ENCODE measurements at places on chromosomes 5 and 9. TPM values are rescaled to one million over a fixed set of nuclear protein-coding genes. Genes with fewer than 3 reads are reported as not detected.

GRCh38 chr5:33719769-33720168, 172.0 kb downstream of the ADAMTS12 start:
- DNase-seq = no peak

GRCh38 chr5:125587631-125588030, 835.6 kb upstream of the GRAMD2B start:
- no peak for DNase-seq

Gene ORM2
- not detected for total RNA-seq

DNA sequence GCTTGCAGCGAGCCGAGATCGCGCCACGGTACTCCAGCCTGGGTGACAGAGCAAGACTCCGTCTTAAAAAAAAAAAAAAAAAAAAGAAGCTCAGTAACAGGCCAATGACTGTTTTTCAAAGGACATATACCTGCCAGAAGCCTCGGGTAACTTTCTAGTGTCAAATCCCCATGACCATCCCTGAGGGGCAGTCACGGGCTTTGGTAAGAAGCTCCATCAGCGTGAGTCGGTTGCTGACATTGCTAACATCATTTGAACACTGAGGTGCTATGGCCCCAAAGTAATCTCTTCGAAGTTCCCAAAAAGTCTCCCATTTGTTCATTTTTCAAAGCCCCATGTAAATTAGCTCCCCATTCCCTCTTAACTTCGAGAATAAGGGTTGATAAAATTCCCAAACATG, 11.6 kb downstream of the NAIP start:
- no peak for DNase-seq

Gene RETREG1
- total RNA-seq = 3.3 TPM

- DNase-seq = no peak
These were observed 367.0 kb upstream of the DAP start for GRCh38 chr5:11128021-11128420.

- no peak for DNase-seq
These were observed 167.9 kb downstream of the DENND1A start for GRCh38 chr9:123761905-123762605.

GRCh38 chr9:36146651-36147050, 10.1 kb downstream of the GLIPR2 start:
- no peak for DNase-seq

Gene TMEM171
- total RNA-seq = 0.42 TPM

GRCh38 chr9:16683326-16683725, 187.1 kb downstream of the BNC2 start:
- no peak for DNase-seq

- DNase-seq = no peak
These were observed 234.9 kb downstream of the SAXO1 start for GRCh38 chr9:18798106-18798505.

- no peak for DNase-seq
These were observed 32.3 kb downstream of the SH3GLB2 start for GRCh38 chr9:128995791-128996190.

Gene ZNF782
- 10.1 TPM for total RNA-seq

Gene PTGER4
- 117 TPM for total RNA-seq

- DNase-seq = no peak
These were observed 120.5 kb downstream of the C5orf15 start for GRCh38 chr5:133847886-133848285.

Gene FAM200C
- total RNA-seq = 0.33 TPM

GRCh38 chr5:122163121-122164069, 34.0 kb downstream of the ZNF474 start:
- no peak for DNase-seq

DNA sequence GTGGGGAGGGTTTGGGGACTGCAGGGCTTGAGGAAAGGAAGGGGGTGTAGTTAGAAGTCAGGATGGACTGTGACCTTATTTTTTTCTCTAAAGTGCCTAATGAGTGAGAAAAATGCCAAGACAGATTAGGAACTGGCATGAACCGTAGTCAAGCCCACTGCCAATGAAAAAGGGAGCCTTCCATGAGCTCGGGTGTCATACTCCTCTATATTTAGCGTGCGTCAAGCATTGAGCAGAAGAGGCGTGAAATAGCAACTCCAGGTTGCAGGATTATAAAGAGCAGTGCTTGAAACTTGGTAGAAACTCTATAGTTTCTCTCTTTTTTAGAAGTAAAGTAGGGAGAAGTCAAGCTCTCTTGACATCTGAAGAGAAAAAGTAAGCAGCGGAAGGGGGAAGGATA, 1.8 kb downstream of the SGCD start:
- no peak for DNase-seq

GRCh38 chr9:109937861-109938453, 158.0 kb downstream of the PALM2AKAP2 start:
- DNase-seq = no peak

Gene F12
- total RNA-seq = 1.7 TPM

- no peak for DNase-seq
These were observed 498.7 kb downstream of the ISL1 start for GRCh38 chr5:51881901-51882300.

DNA sequence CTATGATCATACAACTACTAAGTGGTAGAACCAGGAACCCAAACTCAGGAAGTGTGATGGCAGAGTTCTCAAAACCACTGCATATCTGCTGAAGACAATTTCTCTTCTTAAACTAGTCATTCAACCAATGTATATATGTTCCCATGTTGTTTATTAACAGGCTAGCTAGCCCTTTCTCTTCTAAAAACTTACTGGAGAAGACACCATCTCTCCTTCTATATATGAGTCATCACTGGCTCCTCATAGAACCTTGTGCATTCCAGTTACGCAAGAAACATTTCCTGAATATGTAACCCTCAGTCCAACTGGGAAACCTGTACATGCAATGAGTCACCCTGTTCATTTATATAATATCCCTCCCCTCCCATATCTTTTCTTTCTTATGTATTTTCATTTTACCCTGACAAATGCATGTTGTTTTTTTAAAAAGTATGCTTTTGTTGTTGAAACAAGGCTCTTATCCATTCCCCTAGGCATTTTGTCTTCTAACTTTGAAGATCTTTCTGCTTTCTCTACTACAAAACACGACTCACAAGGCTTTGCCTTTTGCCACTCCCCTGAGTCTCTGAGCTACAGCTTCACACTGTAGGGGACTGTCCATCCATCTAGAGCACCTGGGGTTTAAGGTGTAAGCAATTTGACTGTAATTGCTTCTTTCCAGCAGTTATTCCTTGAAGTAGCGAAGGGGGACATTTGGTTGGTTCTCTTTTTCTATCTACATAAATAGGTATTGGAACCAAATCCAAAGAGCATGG, 119.5 kb downstream of the ANXA1 start:
- no peak for DNase-seq

DNA sequence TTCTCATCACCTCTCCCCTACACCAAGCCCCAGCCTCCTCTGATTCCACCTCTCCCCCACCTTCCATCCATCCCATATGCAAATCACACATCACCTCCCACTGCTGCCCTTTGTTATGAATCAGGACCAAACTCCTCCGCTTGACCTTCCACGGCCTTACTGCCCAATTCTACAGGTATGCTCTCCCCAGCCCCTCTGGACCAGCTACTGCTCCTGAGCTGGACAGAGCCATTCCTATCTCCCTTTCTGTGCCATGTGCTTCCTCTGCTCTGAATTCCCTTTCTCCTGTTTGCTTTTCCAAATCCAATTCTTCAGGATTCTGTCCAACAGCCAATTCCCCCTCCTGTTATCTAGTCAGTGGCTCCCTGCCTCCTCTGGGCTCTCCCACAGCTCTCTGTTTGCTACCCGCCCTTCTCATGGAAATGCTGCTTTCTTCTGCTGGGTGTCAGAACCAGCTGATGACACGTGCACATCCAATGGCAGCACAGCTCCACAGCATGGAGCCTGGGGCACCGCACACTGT, 8.3 kb downstream of the FABP6 start:
- no peak for DNase-seq

DNA sequence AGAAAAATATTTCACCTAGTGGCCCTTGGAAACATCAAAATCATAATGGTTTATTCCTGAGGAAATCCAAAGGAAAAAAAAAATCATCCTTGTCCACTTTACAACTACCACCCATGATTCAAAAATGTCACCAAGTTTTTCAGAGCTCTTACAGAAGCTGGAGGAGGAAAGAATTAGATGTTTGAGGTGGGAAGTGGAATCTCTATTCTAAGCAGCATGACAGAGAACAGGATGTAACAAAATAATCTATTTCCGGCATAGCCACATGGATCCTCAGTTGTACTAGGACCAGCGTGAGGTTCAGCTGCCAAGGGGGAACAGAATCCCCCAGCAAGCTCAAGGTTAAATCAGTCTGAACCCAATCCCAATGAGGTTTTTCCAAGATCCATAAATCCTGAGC, 40.2 kb downstream of the FBXW11 start:
- DNase-seq = no peak

- DNase-seq = no peak
These were observed 228.1 kb downstream of the NFIB start for GRCh38 chr9:14085810-14086209.

DNA sequence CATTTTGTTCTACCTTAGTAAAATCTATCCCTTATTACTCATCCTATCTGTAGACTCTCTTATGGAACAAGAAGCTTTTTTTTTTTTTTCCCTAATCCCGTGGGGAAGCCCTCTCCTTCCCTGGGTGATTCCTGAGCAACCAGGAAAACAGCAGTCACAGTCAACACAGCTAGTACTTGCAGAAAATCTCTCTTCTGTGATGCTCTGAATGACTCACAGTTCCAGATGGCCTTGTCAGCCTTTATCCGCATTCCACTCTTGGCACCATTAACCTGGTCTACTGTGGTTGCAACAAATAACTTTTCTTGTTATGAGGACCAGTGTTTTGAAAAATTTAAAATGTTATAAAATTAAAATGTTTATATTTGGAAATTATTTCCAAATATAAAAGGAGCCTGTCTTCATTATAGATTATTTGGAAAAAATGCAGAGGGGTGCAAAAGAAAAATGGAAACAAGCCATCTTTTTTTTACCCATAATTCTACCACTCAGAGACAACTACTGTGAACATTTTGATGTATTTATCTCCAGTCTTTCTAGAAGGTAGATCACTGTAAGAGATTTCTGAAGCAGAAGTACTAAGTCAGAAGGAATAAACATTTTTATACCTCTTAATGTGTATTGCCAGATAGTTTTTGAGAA, 486.7 kb downstream of the RAB3C start:
- no peak for DNase-seq

Gene PLCXD3
- total RNA-seq = not detected

DNA sequence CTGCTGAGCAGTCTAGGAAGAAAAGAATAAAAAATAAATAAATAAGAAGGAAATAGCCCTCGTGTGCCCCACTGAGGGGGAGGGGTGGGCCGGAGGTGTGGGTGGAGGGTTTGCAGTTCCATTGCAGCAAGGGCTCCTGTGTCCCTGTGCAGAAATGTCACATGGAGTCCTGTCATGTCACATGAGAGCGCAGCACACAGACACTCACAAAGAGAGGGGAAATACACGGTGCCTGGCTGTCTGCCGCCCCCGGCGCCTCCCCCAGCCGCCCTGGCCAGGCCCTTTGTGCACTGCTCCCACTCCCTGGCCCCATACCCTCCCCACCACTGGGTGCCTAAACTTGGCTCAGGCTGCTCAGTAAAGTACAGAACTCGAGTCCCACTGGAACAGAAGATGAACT, 55.6 kb upstream of the SPTLC1 start:
- DNase-seq = no peak

GRCh38 chr5:74356009-74356695, 284.4 kb downstream of the ENC1 start:
- DNase-seq = no peak
